ENCODE measurements at places on chromosomes 12 and 14.
A peak's percentile ranks its signal among the peaks of the same experiment; 100 is the strongest.

DNA sequence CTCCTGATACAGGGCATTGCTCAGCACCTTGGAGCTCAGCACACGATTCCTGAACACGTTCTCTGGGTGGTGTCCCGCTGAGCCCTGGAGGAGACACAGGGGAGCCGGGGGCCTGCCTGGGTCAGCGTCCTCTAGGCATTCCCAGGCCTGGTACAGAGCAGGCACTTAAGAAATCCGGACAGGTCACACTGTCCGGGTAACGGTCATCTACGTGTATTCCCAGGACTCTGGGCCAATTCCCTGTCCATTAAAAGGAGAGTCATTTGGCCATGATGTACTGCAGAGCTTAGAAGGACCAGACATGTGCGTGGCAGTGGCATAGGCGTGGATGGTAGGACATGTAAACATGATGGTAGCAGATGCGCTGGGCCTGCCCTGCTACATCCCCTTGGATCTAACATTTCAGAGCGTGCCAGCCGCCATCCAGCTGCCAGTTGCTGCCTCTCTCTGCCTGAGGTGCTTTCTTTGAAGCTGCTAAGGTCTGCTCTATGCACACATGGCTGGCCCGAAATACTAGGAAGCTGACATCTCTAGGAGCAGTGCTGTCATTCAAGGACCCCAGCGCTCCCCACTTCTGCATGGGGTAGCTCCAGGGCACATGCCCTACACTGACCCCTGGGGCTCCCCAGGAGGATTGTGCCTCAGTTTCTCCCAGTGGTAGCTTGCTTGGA is 273.1 kb upstream of the RTL1 start:
- no peak for DNase-seq

- DNase-seq: no peak
These were observed 41.5 kb downstream of the SNAPC1 start for GRCh38 chr14:61803755-61804154.

- DNase-seq: no peak
These were observed 15.5 kb downstream of the PRKAB1 start for GRCh38 chr12:119683413-119683812.

- no peak for DNase-seq
These were observed 132.8 kb upstream of the CPM start for GRCh38 chr12:69065775-69066174.

GRCh38 chr12:58901664-58902063 is 18.6 kb downstream of the LRIG3 start:
- no peak for DNase-seq

DNA sequence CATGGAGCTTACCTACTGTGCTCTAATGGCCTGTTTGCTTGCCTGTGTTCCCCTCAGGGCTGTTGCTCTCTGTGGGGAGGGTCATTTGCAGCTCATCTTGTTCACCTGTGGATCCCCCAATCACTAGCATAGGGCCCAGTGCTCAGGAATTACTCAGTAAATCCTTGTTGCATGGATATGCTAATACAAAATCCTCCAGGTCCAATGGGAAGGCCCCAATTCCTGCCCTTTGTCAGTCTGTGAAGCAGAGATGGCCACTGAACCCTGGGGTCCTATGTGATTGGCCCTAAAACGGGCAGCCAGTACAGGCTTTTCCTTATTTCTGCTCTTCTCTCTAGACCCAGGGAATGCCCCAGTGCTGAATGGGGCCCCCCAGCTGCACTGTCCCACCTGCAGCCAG is 44.1 kb downstream of the FOS start:
- DNase-seq: no peak

- DNase-seq: no peak
These were observed 63.2 kb upstream of the TMX1 start for GRCh38 chr14:51176839-51177238.

DNA sequence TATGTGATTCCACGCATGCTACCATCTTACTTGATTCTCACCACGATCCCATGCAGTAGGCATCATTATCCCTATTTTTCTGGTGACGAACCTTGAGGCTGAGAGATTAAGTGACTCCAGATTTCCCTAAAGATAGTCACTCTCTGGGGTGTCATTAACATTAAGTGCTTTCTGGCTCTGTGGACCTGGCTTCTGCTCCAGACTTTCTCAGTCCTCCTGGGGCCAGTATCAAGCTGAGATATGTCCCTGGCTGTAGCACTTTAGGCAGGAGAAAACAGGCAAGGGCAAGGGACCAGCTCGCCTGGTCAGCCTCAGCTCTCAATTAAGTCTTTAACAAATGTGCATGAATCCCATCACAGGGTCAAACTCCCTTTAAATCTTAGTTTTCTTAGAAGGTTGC is 38.3 kb upstream of the PRB2 start:
- no peak for DNase-seq

- DNase-seq: peak; percentile 36
These were observed 1.6 kb downstream of the SUDS3 start for GRCh38 chr12:118377884-118378470.

GRCh38 chr14:53900499-53900898 is 56.1 kb downstream of the BMP4 start:
- no peak for DNase-seq

DNA sequence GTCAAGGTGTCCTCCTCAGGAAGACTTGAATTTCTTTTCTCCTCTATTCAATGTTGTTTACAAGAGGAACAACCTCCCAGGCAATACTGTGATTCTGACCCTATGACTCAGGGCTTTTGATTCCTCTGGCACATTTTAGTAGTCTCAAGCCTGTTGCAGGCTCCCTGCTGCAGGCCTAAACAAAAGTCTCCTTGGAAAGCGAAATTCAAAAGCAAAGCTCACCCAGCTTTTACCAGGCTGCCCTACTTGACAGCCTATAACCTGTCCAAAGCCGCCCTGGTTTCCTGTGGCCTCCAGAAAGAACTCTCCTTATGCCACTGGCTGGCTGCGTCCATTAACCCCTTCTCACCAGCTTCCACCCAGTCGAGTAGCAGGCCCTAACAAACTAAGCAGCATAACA is 11.6 kb downstream of the FGD6 start:
- no peak for DNase-seq

GRCh38 chr12:15005064-15005463 is 32.2 kb downstream of the PDE6H start:
- DNase-seq: no peak

DNA sequence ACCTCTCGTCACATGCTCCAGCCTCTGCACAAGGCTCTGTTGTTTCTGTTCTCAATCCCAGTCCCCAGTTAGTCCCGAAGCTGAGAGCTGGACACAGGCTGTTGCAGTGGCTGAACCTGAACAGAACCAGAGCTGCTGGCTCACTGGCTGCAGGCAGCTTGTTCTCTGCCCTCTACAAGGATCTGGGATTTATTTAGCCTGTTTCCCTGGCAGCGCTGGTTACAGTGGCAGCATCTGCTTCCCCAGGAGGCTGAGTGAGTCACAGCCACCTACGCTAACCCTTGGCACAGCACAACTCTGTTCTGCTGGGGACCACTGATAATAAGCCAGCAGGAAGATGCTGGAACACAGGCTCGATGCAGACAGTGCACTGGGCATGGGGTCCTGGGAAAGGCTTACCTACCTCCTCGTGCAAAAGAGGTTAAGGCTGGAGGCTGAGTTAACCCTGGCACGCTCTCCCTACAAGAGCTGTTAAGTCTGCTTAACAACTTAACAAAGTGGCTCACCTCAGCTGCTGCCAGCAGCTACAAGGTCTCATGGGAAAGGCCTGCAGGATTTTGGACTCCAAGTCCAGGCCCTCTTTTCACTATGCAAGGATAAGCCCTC is 299.6 kb downstream of the PCNX1 start:
- no peak for DNase-seq

DNA sequence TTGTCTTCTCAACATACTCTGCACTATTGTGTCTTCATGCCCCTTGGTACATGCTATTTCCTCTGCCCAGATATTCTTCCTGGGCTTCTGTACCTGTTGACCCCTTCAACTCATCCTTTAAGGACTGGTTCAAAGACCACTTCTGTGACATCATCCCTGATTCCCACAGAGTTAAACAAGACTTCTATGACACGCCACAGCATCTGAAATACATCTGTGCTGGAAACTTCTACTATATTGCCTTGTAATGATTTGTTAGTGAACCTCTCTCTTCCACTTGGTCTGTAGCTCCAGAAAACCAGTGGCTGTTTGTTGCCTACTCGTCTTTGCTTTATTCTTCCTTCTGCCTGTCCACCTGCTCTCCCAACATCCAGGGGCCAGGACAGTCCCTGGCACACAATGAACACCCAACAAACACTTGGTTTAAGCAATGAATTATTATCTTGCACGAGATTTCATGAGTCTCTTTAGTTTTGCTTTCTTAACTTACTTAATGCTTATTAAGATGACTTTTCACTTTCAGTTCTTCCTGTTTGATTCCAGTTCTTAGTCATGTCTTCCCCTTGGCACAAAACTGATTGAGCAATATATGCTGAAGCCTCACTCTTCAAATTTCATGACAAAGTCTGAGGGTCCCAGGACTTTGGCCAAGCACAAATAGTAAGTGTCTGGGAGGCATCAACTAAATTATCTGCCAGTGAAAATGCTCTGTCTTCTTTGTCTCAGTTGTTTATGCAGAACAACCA is 485.9 kb downstream of the APAF1 start:
- no peak for DNase-seq

DNA sequence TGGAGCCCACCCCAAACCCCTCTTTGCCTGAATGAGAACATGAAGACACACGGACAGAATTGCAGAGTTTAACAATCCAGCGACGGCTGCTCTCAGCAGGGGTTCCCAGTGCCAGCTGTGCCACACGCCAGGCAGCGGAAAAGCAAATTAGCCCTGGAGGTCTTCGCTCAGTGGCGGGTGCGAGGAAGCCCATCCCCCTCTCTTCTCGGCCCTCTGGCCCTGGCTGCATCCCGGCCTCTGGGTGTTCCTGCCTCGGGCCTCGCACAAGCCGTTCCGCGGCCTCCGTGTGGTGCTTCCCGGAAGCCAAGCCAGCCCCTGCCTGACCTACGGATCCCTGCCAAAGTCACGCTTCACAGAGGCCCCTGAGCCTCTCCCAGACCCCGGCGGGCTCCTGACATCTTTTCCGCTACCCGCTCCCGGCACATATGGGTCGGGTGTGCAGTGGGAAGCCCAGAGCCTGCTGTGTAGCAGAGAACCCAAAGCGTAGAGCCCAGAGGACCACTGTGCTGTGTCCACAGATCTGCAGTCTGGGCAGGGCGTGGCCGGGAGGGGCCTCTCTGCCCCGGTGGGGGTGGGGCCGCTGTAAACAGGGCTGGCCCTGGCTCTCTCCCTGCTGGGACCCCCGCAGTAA is 70.7 kb upstream of the GALNT9 start:
- no peak for DNase-seq

GRCh38 chr12:22018860-22019259 is 27.2 kb upstream of the CMAS start:
- no peak for DNase-seq

DNA sequence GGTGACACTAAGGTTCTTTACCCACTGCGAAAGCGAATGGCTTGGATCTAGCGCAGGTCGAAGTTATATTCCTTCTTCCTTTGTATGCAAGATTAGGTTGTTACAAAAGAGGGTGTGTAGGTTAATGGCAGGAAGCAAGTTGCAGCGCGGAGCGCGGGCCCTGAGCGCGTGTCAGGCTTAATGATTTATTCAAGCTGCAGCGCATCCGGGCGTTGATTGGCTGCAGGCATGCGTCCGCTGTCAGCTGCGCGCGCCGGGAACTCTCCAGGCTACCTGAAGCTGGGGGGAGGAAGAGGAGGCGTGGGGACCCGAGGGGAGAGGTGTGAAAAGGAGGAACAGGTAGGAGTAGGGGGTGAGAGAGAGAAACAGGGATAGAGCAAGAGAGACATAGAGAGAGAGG is 7.4 kb downstream of the ASCL1 start:
- no peak for DNase-seq

- no peak for DNase-seq
These were observed 484 bp upstream of the PRKCH start for GRCh38 chr14:61320806-61321384.

- DNase-seq: no peak
These were observed 153.0 kb downstream of the MYRFL start for GRCh38 chr12:69978020-69978419.

DNA sequence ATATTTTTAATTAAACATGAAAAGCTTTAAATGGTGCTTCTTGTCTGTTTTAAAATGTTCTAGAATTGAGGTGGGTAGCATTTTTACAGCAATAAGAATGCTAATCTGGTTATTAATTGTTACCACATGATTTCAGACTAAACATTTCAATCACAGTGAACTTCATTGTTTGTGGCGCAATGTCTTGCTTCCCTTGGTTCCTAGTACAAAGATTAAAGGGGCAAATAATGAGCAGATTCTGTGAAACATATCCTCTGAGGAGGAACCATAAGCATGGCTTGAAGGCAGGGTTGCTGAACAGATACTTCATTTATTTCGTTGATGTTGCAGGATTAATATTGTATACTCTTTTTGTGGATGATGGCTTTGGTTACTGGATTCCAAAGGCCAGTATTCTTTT is 162.1 kb downstream of the FUT8 start:
- DNase-seq: peak; percentile 21

GRCh38 chr12:75764091-75764841 is 252.9 kb upstream of the KRR1 start:
- DNase-seq: no peak

DNA sequence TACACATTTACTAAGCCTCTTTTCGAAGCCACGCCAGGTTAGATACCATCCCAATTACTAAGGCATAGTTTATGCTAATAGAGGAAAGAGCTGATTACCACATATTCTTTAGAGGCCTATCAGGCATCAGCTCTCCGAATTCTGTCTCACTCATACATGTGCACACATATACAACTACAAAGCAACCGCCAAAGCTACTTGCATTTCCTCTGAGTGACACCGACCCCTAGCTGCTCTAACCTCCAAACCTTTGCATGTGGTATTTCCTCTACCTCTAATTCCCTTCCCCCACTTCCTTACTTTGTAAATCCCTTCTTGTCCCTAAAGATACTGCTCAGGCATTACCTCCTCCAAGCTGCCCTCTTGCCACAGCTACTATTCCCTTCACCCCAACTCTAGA is 107.2 kb downstream of the DUSP6 start:
- DNase-seq: no peak

- DNase-seq: no peak
These were observed 35.0 kb downstream of the ITPR2 start for GRCh38 chr12:26798023-26798422.

DNA sequence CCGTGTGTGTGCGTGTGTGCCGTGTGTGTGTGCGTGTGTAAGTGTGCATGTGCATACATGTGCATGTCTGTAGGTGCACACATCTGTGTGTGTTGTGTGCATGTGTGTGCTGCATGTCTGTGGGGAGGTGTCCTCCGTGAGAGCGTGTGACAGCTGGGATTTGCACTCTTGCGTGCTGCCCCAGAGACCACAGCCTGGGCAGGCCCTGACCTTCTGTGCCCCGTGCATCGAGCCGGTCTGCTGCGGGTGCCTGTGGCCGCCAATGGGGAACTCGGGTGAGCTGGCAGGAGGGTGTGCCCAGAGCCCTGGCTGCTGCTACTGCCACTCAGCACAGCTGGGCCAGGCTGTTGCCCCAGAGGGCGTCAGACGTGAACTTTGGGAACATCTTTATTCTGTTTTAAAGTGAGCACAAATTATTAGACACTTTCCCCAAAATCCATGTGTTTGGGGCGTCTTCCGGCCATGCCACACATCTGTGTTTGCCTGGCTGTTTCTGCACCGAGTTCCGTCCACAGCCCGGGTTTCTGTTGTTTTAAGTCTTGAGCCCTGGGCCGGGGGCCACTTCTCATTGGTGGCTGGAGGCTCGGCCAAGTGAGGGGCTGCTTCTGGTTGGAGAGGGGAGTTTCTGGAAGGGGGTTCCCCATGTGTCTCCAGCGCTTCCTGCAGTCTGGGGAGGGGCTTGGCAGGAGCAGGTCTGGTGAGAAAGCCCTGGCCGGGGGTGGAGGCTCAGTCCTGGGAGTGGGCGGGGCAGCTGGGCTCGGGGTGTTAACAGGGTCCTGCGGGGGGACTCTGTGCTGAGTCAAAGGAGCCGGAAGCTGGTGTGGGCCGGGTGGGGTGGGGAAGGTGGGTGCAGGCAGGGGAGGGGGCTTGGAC is 7.6 kb downstream of the CEP170B start:
- DNase-seq: no peak

- no peak for DNase-seq
These were observed 37.3 kb downstream of the PTPN11 start for GRCh38 chr12:112456029-112456428.
